ENCODE measurements at places on chromosomes 4 and X.
A peak's percentile ranks its signal among the peaks of the same experiment; 100 is the strongest.

DNA sequence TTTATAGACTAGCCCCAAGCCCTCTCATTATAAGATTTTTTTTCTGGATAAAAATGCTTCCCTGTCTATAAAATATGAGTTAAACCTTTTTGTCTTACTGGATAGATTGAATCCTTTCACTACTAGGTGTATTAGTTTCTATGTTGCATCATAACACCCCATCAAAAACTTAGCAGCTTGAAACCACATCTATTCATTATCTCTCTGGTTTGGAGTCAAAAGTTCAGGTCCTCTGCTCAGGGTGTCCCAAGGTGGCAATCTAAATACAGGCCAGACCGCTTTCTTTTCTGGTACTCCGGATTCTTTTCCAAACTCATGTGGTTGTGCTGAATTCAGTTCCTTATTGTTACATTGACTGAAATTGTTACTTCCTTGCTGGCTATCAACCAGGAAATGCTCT is 515.5 kb downstream of the PDHA2 start:
- DNase-seq, result no peak

- no peak for DNase-seq
Observed at GRCh38 chr4:82706349-82707000, 92.1 kb downstream of the SCD5 start.

DNA sequence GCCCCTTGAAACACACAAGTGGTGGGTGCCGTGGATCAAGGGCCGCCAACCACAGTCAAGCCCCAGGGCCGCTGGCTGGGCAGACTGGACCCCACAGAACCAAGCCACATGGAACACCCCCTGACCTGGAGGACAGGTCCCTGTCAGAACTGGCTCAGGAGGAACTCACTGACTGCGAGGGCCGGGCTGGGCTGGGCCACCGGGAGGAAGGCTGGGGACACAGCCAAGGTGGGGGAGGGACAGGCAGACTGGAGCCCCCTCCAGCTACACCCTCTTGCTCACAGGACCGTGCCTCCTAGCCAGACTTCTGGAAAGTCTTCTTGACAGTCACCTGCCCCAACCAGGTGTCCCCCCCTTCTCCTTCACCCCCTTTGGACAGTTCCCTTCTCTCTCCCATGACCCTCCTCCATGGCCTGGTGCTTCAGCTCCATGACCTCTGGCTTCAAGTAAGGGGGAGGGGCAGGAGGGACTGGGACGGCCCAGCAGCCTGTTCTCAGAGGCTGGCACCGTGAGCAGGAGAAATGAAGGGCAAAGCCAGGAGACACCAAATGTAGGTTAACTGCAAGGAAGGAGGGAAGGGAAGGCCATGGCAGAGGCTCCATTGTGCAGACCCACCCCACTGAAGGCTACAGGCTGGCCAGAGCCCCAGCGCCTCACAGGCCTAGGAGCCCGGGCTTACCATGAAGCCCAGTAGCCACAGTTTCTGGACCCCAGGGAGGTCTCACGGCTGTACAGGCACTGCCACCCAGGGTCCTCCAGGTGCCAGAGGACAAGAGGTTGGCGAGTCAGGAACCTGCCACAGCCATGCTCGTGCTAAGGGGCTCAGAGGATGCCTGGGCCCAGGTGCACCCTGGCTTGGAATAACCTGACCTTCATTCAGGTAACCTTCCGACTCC is 22.6 kb upstream of the DUSP9 start:
- DNase-seq, result no peak

DNA sequence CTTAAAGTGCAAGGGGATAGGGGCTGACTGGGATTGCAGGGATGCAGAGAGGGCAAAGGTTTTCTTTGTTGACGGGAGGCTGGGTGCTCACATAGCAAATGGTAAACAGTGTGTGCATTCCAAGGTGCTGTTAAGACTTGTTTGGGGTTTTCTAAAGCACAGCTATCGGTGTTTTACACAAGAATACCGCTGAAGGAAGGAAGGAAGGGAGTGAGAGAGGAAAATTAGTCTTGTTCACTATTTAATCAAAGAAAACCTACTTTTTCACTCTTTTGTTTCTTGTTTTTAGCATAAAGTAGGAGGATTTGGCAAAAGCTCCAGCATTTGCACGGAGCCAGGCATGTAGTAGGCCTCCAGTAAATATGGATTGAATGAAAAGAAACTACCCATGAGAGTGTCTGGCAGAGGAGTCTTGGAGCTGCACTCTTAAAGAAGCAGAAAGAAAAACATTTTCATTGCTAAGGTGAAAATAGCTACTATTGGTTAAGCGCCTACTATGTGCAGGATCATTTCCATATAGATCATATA is 99.7 kb downstream of the FIP1L1 start:
- DNase-seq, result no peak

GRCh38 chrX:114365065-114365834 is 218.6 kb upstream of the HTR2C start:
- DNase-seq, result no peak

DNA sequence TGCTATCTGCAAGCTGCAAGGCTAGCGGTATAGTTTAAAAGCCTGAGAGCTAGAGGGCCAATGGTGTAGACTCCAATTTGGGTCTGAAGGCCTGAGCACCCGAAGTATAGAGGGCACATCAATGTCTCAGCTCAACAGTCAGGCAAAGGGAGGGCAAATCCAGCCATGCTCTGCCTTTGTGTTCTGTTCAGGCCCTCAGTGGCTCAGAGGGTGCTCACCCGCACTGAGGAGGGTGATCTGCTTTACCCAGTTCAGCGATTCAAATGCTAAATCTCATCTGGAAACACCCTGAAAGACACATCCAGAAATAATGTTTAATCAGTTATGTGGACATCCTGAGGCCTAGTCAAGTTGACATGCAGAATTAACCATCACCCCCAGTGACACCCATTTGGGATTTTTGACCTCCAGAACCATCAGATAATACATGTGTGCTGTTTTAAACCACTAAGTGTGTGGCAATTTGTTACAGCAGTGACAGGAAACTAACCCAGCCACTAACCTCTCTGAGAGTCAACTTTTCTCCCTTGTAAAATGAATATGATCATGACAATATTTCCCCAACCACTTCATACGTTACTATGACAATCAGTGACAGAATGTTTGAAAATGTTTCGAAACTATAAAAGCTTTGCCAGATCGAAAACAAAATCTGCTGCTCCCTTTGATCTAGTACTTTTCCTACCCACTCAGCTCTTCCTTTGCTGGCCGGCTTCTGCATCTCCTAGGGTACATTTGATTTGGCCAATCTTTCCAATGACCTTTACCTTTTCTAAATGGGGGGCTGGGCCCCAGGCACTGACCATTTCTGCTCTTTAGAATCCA is 8.4 kb upstream of the TBL1X start:
- DNase-seq, result peak; percentile 84

GRCh38 chrX:68983004-68983857 is 154.4 kb downstream of the EFNB1 start:
- DNase-seq, result no peak

DNA sequence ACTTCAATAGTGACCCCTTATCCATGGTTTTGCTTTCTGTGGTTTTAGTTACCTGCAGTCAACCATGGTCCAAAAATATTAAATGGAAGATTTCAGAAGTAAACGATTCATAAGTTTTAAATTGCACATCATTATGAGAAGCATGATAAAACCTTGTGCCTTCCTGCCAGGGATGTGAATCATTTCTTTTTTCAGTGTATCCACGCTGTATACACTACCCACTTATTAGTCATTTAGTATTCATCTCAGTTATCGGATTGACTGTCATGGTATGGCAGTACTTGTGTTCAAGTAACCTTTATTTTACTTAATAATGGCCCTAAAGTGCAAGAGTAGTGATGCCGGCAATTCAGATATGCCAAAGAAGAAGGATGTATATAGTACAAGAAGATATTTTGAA is 37.7 kb upstream of the TASL start:
- no peak for DNase-seq

- no peak for DNase-seq
Observed at GRCh38 chr4:48100256-48100655, 33.8 kb downstream of the TXK start.

GRCh38 chr4:140004922-140005627 is 148.9 kb downstream of the MAML3 start:
- no peak for DNase-seq

GRCh38 chrX:79170476-79171035 is 26.1 kb downstream of the GPR174 start:
- DNase-seq, result peak; percentile 53

GRCh38 chr4:86481440-86481839 is 112.7 kb upstream of the PTPN13 start:
- DNase-seq, result no peak

GRCh38 chr4:52576326-52576725 is 82.8 kb downstream of the USP46 start:
- DNase-seq, result no peak

- DNase-seq, result no peak
Observed at GRCh38 chrX:136899221-136899620, 18.7 kb upstream of the RBMX start.

GRCh38 chrX:10828036-10828435 is 207.7 kb upstream of the MID1 start:
- DNase-seq, result no peak

GRCh38 chrX:104565791-104566680 is at the start of gene IL1RAPL2:
TSS of gene IL1RAPL2 (plus strand) at chrX:104566199.
- DNase-seq, result no peak

DNA sequence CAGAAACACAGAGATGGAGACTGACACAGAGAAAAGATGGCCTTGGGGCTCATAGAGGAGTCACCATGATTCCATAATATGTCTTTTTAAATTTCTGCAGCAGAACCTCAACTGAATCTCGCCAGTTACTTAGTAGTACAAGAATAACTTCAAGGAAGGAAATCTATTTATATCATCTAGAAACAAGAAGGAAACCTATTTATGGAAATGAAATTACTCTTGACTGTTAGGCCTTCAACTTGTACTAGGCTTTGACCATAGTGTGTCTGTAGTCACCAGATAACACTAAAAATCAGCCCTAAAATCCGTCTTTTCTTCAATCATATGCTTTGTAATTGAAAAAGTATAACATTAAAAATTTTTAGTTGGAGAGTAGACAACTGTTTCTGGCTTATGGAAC is 740.4 kb downstream of the TRIML1 start:
- no peak for DNase-seq

DNA sequence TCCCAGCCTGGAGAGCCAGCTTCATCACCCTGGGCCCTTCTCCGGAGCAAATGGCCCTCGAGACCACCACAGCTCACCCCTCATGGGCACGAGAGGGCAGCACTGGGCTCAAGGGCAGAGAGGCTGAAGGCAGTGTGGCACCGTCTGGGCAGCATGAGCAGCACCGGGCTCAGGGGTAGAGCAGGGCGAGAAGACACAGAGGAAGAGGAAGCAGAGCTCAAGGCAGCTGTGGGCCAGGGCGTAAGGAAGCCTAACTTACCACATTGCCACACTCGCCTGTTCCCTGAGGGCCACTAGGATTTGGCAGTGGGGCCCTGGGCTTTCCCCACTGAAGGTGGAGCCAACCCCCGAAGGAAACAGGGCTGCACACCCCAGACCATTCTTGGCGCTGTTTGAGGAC is 15.5 kb downstream of the ZNF185 start:
- no peak for DNase-seq

- no peak for DNase-seq
Observed at GRCh38 chr4:118810991-118811764, 24.7 kb downstream of the SEC24D start.

- no peak for DNase-seq
Observed at GRCh38 chr4:127446427-127446885, 186.3 kb upstream of the INTU start.

- no peak for DNase-seq
Observed at GRCh38 chrX:65772842-65773241, 105.4 kb downstream of the MSN start.

DNA sequence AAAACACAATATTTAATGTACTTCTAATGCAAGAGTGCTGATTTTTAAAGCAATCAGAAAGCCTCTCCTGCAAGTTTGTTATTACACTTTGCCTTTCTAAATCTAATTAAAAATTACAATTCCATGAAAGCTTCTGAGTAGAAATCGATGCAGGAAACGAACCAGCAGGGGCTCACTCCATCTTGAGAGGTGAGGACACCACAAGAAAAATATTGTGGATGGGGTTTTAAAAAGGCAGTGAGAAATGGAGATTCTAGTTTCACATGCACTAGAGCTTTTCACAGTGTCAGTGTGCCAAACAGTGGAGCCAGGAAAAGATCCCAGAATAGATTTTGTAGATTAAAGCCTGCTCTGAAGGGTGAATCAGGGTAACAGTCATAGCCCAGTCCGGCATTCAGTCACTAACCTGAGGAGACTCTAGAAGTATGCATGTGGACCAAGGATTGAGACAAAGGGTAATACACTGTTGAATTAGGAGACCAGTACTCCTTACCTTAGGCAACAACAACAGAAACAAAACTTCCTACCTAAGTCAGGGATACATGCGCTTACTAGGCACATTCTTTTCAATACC is 362.3 kb downstream of the NAF1 start:
- no peak for DNase-seq

GRCh38 chr4:142265946-142266345 is 580.2 kb downstream of the INPP4B start:
- DNase-seq, result no peak

DNA sequence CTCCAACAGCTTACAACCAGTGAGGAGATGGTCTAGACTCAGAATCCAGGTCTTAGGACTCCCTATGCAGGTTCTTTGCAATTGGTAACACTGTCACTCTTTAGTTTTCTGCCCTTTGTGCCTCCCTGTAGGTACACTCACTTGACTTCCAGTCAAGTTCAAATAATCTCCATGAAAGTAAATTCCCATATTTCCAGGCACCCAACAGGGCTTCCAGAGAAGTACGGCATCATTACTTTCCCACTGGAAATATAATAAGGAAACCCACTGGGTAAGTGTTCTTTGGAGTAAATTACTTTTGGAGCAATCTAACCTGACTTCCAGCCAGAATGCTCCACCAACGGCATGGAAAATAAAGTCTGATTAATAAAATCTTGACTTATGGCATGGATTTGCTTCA is 338.9 kb downstream of the HNRNPD start:
- no peak for DNase-seq

DNA sequence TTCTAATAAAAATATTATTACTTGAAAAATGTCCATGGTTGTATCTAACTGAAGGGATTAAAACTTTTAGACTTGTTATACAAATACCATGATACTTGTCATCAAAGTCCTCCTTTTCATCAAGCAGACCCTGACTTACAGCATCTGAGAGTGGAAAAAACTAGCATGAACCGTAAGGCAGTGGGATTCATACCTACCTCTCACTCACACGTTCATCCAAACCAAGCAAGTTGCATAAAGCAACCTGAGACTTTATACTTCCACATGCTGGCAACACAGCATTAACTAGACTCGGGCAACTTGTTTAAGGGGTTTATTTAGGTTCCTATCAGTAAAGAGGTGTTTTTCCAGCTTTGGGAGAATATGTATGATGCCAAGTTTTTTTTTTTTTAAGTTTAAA is 22.6 kb upstream of the TLR7 start:
- DNase-seq, result no peak

Measured in CD8-positive, alpha-beta T cell (primary cell).